ENCODE measurements at places on chromosomes 12 and 14.

DNA sequence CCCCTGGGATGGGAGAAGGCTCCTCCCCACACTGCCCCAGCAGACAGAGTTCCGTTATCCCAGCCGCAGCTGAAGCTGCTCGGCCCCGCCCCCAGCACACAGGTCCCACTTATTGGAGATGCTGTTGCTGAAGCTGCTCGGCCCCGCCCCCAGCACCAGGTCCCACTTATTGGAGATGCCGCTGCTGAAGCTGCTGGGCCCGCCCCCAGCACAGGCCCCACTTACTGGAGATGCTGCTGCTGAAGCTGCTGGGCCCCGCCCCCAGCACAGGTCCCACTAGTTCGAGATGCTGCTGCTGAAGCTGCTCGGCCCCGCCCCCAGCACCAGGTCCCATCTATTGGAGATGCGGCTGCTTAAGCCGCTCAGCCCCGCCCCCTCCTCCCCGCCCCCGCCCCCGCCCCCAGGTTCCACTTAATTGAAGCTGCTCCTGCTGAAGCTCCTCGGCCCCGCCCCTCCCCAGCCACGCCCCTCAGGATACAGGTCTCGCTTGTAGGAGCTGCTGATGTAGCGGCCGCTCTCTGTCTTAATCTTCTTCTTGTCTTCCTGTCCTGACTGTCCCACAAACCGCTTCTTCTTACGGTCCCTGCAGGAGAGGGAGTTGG is 12.0 kb downstream of the CFAP73 start:
- peak; percentile 74 for DNase-seq

DNA sequence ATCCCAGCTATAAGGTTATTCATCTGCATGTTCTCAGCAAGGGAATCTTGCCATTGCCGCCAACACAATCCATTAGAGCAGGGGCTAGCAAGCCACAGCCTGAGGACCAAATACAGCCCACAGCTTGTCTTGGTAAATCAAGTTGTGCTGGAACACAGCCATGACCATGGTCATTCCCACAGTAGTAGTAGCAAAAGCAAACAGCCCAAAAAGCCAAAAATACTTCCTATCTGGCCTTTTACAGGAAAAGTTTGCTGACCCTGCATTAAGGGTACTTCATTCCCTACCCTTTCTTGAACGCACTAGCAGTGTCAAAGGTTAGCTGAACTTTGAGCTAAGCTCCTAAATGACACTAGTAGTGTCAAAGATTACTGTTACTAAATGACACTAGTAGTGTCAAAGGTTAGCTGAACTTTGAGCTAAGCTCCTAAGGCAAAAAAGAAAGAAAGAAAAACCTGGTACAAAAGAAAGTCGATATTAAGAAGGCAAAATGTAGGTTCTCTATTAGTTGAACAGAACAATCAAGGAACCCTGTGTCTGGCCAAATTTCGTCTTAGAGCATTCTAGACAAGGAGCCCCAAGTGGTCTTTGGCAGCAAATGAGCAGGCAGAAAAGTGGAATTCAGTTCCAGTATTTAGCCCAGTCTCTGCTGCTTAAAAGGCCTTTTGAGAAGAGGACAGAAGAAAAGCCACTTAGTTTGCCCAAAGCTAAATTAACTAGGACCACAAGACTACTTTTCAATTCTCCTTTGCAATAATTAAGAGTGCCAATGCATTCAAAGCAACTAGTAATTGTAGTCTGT is 67.7 kb downstream of the NT5DC3 start:
- no peak for DNase-seq

DNA sequence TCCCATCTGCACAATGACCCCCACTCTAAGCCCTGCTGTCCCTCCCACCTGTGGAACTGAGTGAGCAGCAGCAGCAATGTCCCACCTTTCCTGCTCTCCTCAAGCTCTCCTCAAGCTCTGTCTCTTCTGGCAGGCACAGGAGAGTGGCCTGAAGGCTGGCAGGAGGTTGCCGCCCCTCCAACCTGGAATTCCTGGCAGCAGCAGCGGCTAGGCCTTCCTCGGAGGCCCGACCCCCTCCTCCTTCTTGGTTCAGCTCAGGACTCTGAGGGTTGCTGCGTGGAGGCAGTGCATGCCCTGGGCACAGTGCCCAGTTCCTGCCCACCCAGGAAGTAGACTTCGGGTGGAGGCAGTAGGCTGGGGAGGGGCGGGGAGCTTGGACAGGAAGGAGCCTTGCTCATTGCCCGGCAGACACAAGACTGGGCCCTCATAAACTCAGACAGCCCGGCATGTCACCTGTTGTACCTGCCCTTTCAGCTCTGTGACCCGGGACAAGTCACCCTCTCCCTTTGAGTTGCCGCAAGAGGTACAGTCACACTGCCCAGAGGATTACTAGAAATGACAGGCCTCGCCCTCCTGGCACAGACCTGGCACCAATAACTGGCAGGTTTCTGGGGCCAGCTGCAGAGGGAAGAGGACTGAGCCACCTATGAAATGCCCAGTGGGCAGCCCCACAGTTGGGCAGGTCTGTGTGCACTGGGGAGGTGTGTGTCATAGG is 2.1 kb upstream of the SERPINA1 start:
- peak; percentile 26 for DNase-seq

DNA sequence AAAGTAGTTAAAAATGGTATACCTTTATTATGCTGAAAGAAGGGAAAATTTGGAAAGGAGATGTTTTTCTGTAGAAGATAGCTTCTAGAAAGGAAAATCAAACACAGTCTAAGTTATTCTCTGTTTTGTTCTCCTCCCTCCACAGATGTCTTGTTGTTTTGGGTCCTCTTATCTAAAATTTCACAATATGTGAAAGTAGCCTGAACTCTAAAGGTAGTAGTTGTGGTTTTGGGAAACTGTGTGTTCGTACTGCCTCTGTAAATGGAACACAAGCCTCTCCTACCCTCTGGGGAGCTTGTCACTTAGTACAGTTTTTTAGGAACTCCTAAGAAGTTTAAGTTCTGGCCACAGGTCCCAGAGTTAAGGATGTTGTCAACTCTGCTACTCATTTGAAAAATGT is 112.6 kb downstream of the CRADD start:
- DNase-seq = no peak

DNA sequence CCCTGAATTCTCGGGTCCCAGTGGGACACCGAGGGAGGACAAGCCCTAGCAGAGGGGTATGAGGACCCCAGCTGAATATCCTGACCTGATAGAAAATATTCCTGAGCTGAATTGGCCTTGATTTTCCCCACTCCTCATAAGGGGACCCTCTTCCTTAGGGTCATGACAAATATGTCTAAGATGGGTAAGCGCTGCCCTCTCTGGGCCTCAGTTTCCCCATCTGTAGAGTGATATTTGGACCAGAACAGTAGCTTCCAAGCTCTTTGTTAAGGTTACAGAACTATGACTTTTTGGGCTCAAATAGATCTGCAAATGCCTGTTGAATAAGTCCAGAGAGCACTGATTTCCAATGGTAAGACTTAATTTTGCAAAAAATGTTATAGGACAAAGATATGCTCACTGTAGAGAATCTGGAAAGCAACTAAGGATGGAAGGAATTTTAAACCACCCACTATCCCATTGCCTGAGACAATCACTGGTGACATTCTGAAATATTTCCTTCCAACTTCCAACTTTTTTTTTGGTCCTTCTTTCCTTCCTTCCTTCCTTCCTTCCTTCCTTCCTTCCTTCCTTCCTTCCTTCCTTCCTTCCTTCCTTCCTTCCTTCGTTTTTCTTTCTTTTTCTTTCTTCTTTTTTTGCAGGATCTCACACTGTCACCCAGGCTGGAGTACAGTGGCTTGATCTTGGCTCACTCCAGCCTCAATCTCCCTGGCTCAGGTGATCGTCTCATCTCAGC is 32.0 kb downstream of the MYL2 start:
- no peak for DNase-seq
